ENCODE measurements at places on chromosomes 16 and 17.

- no peak for DNase-seq
Measured at GRCh38 chr16:75103994-75104393, 12.6 kb downstream of the LDHD start.

GRCh38 chr17:68698746-68699145, 97.6 kb upstream of the FAM20A start:
- no peak for DNase-seq

DNA sequence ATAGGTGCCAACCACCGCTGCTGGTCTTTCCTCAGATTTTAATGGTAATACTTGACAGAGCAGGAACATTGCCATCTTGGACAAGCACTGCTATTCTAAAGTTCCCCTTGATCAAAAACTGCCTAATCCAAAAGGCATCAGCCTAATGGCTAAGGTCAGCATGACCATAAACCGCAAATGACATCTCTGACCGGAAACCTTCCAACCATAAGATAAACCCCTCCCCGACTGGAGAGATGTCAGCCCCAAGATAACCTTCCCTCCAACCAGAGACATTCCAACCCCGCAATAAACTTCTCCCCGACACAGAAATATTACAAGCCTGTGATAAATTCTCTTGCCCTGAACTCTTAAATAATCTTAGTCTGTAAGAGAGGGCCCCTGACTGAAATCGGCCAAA, 7.4 kb upstream of the DHX40 start:
- DNase-seq, result no peak

- no peak for DNase-seq
Measured at GRCh38 chr16:13264749-13265552, 363.6 kb downstream of the SHISA9 start.

DNA sequence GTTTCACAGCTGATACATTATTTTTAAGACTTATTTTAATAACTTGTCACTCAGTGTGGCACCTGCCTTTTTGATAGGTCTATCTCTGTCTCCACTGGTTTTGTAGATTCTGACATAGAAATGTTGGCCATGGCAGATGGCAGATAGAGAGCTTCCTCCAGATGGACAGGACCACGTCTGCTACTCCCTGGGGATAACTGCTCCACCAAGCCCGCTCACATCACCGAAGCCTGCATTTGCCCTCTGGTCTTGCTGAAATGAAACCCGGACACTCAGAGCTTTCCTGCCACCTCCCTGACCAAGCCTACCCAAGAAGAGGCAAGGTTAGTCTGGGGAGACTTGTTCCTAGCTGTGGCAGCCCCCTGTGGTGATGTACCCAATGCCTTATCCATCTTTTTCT, 16.4 kb upstream of the HAP1 start:
- no peak for DNase-seq

Data from stimulated activated CD8-positive, alpha-beta memory T cell treated with anti-CD3 and anti-CD28 coated beads, Interleukin-12 subunit alpha, Interleukin-12 subunit beta, amount 100 ng/mL, for 1 hour (primary cell).